ENCODE measurements at places on chromosomes 6 and 20. TPM values are rescaled to one million over a fixed set of nuclear protein-coding genes. Genes with fewer than 3 reads are reported as not detected.
A peak's percentile ranks its signal among the peaks of the same experiment; 100 is the strongest.

C6orf141 gene
- 7.5 TPM for total RNA-seq

GRCh38 chr20:53748821-53749421 lies 155.3 kb upstream of the ZNF217 start:
- peak; percentile 30 for DNase-seq

OR2H1 gene
- total RNA-seq: not detected

PBOV1 gene
- total RNA-seq: not detected

DNA sequence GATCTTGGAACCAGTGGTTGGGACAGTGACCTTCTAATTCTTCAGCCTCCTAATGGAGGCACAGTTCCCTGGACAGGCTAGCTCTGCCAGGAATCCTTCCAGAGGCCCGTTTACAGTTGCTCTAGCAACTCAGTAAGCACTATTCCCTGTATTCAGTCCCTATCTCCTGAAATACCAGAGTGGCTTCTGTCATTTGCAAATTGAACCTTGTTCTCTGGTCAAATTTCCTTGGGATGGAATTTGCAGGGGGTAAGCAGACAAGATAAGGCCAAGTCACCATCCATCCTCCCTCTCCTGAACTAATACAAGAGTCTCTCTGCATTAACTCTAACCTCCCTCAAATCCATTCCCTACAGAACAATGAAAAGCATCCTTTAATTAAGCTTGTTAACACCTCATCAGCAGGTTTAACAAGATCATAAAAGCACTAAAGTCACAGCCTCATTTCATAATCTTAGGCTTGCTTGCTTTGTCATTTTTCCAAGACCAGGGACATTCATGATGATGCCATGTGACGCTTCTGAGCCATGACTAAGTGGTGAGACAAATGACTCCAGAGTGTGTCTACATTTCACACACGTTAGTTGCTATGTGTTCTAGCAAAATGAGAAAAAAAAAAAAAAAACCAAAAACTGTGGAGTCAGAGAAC lies 37.1 kb downstream of the SLC22A23 start:
- no peak for DNase-seq

DNA sequence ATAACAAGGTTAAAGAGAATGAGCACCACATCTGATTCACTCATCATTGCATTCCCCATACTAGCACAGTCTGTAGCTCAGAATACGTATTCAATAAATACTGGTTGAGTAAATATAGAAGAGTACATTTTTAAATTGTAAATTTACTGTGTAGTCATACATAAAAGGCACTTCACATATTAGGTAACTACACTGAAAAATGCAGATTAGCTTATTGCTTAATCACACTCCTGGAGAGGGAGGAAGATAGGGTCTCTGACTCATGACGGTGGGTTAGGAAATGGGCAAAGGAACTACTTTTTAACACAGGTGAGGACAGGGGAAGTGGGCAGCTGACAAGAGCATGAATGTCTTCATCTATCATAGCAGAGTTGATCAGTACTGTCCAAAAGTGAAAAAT lies 133.2 kb downstream of the TBC1D32 start:
- no peak for DNase-seq

GRCh38 chr20:44584162-44584561 lies 1.8 kb downstream of the PKIG start:
- no peak for DNase-seq

DNA sequence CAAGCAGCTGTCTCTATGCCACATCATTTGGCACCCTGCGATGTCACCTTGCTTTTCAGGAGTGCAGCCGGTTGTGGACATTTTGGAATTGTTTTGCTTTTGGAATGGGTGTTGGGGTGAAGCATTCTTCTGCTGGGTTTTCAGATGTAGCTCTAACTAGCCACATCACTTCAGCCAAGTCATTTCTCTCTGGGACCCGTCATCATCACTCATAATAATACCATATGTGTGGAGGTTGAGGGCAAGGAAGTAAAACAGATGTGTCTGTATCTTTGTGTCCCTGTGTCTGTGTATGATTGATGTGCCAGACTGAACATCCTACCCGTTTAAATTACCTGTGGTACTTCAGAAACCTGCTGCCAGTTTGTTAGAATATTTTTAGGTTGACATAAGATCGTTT lies 49.5 kb upstream of the TULP4 start:
- no peak for DNase-seq

GRCh38 chr20:52975029-52975732 lies 3.0 kb downstream of the TSHZ2 start:
- peak; percentile 38 for DNase-seq

DNA sequence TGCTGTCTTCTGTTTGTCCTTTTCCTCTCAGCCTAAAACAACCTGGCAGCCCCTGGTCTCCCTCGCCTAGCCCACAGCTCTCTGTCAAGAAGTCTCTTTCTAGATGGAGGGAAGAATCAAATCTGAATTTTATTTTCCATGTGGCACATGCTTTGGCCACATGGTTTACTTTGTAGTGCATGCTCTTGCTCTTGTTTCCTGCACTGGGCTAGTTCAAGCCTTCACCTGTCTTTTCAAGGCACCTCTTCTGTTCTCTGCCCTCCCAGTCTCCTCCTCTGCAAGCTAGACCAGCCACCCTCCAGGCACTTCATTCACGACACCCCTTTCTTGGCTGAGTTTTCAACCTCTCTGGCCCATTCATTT lies 7.6 kb downstream of the PPP1R14C start:
- DNase-seq: no peak

GRCh38 chr20:35515949-35516645 lies 13.4 kb downstream of the C20orf173 start:
- no peak for DNase-seq

DNA sequence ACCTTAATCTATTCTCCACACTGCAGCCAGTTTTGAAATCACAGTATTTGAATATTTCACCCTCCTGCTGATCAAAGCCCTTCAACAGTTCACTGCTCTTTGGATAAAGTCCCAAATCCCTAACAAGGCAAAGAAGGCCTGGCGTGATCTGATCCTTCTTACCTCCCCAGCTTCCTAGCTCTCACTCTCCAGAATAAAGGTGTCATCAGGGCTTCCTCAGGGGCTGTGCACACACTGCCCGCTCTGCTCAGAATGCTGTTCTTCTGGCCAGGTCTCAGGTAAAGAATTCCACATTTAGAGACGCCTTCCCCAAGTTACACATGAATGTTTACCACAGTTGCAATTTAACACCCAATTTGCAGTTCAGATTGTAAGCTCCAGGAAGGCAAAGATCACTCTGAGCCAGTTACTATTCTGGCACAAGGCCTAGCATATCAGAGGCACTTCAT lies 58.9 kb upstream of the MCM9 start:
- no peak for DNase-seq

DNA sequence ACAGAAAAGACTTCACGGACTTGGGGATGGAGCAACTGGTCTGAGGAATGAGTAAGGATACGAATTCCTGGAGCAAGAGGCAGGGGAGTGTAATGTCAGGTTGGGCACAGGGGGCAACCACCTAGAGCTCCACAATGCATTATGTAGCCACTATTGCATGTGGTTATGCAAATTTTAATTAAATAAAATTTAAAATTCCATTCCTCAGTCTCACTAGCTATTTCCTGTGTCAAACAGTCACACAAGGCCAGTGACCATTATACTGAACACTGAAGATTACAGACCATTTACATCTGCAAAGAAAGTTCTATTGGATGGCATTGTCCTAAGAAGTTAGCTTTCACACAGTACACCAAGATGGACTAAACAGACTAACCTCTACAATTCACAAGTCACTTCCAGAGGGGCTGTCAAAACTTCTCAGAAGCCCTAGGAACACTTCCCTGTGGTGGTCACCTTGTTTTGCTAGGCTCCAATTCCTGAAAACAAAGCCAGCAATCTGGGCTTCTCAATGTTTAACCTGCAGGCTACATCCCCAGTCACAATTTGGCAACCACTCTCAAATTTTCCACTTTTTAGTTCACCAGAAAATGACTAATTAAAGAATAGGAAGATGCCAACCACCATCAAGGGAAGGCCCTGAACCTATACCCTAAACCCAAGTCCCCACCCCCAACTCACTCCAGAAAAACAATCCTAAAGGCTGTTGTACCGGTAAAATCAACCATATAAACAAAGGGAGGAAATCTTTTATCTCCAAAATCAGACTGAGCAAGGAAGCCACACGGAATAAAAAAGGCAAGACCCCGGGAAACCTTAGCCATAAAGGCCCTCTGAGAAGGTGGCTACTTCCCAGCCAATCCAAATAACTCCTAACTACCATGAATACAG lies 34.2 kb upstream of the C20orf203 start:
- DNase-seq: no peak

TRAPPC3L gene
- 0.49 TPM for total RNA-seq

OLIG3 gene
- total RNA-seq: not detected

- DNase-seq: no peak
Observed at GRCh38 chr20:48703511-48704219, 124.1 kb downstream of the PREX1 start.

DLGAP4 gene
- total RNA-seq: 22.3 TPM

DNA sequence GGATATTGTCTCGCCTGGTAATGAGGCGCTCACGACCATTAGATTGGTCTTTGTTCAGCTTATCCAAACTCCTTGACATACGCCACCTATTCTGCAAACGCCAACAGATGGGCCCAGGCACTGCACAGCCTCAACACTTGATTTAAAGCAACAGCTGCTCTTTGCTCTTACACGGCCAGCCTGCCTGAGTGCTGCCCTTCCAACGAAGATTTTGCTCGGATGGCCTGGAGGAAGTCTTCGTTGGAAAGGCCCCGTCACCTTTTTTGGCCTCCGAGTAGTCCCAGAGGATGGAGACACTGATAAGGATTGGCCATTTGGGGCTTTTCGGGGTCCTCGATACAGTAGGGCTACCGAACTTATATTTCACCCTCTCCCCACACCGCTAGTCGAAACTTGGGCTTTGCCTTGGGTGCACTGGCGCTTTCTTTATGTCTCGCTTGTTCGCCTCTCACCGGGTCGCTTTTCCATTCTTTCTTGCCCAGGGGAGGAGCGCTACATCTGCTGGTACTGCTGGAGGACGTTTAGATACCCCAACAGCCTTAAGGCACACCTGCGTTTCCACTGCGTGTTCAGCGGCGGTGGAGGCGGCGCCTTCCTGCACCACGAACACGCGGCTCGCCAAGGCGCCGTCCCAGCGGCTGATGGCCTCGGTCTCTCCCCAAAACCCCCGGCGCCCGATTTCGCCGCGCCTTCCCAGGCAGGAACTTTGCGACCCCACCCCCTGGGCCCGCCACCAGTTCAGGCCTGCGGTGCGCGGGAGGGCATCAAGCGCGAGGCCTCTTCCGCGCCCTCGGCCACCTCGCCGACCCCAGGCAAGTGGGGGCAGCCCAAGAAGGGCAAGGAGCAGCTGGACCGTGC lies 6.1 kb downstream of the PRDM13 start:
- no peak for DNase-seq

DNA sequence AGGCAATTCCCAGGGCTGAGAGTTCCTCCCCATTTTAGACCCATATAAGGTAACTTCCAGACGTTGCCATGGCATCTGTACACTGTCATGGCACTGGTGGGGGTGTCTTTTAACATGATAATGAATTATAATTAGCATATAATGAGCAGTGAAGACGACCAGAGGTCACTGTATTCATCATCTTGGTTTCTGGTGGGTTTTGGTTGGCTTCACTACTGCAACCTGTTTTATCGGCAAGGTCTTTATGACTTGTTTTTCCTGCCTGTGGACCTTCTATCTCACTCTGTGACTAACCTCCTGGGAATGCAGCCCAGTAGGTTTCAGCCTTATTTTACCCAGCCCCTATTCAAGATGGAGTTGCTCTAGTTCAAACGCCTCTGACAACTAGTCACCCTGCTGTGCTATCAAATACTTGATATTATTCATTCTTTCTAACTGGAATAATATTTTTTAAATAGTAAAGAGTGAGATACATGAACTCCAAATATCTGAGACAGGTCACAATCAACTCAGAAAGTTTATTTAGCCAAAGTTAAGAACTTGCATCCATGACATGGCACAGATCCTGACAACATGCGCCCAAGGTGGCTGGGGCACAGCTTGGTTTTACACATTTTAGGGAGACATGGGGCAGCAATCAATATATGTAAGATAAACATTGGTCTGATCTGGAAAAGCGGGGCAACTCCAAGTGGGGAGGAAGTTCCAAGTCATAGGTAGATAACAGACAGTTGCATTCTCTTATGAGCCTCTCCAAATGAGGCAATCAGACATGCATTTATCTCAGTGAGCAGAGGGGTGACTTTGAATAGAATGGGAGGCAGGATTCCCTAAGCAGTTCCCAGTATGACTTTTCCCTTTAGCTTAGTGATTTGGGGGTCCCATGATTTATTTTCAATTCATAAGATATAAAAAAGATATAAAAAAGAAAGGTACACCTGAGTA lies 1.2 kb upstream of the UFL1 start:
- no peak for DNase-seq

PACSIN1 gene
- total RNA-seq: not detected

DNA sequence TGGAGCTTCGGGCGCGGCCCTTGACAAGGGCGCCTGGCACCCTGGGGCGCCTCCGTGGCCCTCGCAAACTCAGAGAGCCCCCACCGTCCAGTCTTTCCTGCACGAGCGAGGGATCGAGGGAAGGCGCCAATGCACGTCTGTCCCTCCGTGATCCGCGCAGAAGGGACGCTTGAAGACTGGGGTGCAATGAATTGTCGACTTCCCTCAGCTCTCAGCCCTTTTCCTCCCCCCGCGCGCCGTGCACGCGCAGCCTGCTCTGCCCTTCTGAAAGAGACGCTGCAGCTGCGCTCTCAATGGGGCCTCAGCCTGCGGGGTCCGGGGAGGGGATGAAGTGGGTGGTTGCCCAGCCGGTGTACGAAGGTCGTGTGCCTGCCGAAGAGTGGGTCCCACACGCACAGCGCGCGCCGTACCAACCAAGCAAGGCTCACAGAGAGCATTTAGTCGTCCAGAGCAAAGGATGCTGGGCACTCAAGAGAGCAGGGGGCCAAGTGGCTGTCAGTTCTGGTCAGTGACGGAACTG lies 5.5 kb upstream of the SOX4 start:
- peak; percentile 80 for DNase-seq

GRCh38 chr6:56572788-56573471 lies 69.8 kb downstream of the DST start:
- no peak for DNase-seq

DNA sequence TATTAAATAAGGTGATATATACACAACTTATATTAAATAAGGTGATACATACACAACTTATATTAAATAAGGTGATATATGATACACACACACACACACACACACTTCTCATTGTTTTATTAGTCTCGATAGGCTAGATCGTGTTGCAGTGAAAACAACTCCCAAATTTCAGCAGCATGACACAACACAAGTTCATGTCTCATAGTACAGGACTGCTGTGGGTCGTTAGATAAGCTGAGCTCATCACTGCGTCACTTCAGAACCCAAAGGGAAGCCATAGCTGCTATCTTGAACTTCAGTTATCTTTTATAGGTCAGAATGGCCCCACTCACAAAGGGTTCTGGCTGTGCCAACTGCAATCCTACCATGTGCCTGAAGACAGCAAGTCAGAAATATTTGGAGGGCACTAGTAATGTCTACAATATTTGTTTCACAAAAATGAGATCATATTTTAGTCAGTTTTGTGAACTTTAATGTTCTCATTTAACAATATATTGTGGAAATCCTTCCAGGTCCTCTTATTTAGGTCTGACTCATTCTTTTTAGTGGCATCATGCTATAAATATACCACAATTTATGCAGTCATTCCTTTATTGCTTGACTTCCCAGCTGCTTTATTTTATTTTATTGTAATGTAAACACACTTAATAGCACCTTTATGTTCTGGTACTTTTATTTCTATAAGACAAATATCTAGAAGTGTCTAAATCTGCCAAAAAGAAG lies 290.2 kb downstream of the PHACTR1 start:
- no peak for DNase-seq
